ENCODE measurements at places on chromosomes 6 and 20.

- no peak for DNase-seq
Observed at GRCh38 chr6:98203170-98203806, 631.1 kb upstream of the POU3F2 start.

DNA sequence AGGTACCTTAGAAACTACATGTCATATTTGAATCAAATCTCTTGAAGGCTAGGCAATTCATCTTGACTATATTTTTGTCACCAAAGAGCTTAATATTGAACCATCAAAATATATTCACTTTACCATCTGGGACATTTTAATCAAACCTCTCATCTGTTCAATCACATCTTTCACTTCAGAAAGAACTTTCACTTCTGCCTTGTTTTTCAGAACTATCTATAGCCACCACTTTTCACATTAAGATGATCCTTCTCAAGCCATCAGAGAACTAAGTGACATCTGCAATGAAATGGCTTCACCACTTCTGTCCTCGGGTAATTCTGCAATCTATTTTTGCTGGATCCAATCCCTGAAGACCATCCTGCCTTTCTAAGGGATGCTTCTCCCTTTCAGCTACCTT is 57.8 kb downstream of the OR2B2 start:
- no peak for DNase-seq

- no peak for DNase-seq
Observed at GRCh38 chr20:14727485-14728150, 390.2 kb upstream of the FLRT3 start.

GRCh38 chr20:50347284-50348063 is 156.8 kb downstream of the CEBPB start:
- DNase-seq: no peak

DNA sequence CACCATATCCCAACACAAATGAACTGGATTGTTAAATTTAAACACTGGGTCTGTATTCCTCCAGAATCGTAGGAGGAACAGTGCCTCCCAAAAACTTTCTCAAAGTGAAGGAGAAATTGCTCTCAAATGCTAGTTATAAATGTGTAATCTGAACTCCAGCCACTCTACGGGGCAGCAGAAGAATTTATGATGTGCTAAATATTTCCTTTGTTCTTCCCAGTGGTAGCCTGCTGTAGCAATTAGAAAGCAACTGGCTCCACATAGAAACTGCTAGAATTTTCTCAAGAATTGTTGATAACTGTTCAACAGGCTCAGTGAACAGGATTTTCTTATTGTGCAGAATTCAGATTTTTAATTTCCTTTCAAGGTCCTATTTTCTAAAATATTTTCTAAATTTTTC is 49.8 kb upstream of the EYA4 start:
- no peak for DNase-seq

DNA sequence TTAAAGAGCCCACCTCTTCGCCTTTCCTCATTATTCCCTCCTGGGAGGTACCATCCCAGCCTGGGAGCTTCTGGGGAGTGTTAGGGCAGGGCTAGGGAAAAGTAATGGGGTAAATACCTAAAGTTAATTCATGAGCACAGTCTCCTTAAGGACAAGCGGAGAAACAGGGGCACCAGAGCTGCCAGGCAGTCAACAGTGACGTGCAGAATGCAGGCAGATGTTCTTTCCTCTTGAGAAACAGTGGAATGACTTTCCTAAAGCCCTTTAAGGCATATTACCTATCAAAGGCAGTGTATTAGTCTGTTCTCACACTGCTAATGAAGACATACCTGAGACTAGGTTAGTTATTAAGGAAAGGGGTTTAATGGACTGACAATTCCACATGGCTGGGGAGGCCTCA is 76.3 kb downstream of the RNF144B start:
- DNase-seq: no peak
